COLO829 (cell line): ENCODE measurements at places on chromosomes 7 and 10.

- DNase-seq = no peak
Observed at GRCh38 chr7:55567571-55567970, 4.7 kb downstream of the VOPP1 start.

- peak; percentile 74 for DNase-seq
Observed at GRCh38 chr10:79403441-79404230, 41.8 kb downstream of the ZCCHC24 start.

DNA sequence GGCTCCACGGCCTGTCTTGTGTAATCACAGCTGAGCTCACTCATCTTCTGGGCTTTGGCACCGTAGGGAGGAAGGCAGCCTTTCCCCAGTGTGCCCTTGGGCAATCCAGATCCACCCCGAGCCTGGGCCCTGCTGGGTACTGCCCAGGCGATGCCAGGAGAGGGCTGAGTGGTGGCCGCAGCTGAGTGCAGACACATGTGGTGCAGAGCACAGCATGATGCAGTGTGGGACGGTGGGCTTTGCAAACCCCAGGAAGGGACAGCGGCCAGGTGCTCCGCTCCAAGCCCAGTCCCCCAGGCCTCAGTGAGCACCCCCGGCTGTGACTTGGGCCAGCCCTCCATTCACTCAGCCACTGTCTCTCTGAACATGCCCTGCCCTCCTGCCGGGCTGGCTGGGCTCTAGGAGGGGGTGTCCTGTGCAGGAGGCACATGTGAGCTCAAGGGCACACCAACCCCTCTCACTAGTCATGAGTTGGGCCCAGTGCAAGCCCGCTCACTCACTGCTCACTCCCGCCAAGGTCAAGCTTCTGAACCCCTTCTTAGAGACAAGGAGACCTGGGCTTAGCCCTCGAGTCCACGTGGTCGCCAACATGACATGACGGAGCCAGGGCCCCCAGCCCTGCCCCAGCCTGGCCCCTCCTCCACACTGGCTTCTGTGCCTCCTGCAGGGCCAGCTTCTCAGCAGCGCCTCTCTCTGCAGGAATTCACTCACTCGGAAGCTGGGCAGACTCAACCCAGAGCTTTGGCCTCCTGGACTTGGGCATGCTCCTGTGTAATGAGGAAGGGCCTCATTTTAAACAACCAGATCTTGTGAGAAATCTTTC, 77.5 kb upstream of the INSIG1 start:
- DNase-seq = no peak

- DNase-seq = no peak
Observed at GRCh38 chr7:88003581-88003980, 69.5 kb downstream of the ADAM22 start.

- DNase-seq = no peak
Observed at GRCh38 chr7:18425227-18425626, 70.3 kb upstream of the HDAC9 start.

DNA sequence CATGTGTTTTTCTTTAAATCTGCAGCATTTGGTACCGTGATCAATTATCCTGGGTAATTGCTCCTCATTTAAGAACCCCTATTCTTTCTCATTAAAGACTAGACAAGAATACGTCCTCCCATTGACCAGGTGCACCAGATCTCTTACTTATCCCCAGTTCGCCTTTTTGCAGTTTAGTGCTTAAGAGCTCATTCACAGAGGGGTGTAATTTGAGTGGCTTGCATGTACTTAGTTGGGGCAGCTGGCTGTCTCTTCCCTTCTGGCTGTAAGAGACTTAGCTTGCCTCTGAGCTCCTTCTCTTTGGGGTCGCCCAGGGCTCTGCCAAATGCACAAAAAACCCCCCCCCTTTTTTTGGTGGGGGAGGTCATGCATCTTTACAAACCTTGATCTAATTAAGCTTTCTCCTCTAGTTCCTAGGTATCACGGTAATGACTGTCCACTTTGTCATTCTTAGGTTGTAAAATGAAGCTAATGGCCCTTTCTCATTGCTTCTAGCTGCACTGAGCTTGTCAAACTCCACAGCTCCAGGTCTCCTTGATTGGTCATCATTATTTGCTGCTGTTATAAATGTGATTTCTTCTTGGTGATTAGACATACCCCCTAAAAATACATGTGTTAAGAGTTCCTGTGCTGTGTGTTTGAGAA, 26.3 kb downstream of the GAD2 start:
- no peak for DNase-seq

GRCh38 chr7:38863601-38864291, 45.2 kb downstream of the VPS41 start:
- no peak for DNase-seq

DNA sequence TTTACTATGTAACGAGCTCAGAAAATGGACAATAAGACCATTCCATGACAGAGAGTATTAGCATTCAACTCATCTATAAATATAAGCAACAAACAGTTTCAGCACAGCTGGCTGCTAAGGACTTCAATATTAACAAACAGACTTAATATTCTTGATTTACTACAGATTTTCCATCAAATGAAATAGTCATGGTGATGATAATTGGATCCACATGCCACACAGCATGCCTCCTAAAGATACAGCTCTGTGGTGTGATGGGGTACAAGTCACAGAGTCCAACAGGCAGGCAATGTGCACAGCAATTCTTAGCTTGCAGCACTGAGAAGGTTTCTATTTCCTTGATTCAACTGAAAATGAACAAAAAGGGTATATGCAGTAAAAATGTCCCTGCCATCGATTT, 54.0 kb downstream of the DOCK4 start:
- DNase-seq = no peak

DNA sequence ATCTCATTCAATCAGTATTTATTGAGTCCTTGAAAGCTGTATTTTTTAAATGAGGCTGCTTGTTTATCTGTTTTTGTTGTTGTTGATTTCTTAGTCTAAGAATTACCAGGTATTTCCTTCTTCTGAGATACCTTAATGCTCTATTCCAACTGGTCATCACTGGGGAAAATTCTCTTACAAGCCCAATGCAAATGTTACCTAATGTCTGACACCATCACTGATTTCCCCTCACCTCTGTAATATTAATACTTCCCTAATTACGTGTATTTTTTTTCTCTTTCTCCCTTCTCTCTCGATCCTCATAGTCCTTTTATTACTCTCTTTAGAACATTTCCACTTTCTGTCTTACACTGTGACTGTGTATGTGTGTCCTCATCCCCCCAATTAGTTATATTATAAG, 13.9 kb downstream of the HDAC9 start:
- no peak for DNase-seq

- no peak for DNase-seq
Observed at GRCh38 chr10:70566515-70567290, 35.8 kb downstream of the PRF1 start.

DNA sequence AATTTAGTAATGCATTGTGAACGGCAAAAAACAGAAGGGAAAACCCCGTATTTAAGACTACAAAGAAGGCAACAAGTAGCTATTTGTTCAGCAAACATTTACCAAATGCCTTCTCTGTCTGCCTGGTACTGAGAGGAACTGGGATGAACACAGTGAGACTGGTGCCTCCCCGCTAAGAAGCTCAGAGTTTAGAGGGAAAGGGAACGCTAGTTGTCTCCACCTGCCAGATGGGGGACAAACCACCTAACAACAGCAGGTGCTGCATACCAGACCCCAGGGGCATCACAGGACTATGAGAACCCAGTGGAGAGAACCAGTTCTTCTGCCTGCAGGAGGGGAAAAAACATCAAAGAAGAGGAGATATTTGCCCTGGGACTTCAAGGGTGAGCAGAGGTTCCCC, 147.1 kb downstream of the SLC25A13 start:
- DNase-seq = no peak

DNA sequence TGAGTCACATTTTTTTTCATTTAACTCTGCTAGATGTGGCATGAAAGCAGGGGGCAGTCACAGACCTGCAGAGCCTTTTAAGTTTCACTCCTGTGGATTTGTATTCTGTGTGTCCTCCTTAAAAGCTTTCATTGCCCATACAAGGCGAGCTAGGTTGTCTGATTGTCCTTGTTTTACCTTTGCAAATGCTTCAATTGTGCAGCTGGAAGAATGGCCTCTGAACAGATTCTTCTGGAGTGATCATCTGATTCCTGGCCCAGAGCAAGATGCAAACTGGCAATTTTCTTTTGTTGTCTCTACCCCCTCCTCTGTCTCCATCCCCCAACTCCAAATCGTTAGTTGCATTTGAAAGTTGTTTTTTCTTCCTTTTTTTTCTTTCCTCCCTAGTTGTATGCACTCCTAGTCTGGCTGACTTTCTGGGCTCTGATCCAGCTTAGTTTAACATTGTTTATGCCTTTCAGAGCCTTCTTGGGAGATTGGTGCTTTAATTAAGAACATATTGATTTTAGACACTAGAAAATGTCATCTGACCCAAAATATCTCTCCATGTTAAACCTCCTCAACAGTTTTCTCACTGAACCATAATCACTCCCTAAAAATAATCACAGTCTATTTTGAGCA, 150.2 kb downstream of the REEP3 start:
- no peak for DNase-seq

- DNase-seq = no peak
Observed at GRCh38 chr7:31640381-31640780, 46.6 kb upstream of the PPP1R17 start.

GRCh38 chr10:125878957-125879835, 1.9 kb downstream of the DHX32 start:
- peak; percentile 56 for DNase-seq

DNA sequence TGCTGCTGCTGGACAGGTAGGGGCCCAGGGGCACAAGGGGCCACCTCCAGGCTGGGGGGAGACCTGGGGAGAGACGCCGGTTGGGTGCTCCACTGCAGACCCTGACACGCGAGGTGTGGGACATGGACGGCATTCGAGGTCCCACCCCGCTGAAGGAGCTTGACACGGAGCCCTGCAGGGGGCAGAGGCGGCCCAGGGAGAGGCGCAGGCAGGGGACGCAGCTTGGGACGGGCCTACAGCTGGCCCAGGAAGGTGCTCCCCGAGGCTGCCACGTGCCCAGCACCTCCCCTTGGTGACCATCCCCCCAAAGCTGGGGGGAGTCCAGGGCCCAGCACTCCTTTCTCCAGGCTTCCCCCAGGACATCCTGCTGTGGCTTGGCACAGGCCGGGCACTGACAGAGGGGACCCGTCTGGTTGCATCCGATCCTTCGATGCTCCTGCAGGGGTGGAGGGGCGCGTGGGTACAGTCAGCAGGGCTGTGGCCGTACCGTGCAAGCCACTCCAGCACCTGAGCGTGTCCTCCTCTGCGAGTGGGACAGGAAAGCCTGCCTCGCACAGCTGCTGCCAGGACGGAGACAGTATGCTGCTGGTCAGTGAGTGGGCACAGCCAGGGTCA, 174.4 kb downstream of the ELFN1 start:
- DNase-seq = no peak

DNA sequence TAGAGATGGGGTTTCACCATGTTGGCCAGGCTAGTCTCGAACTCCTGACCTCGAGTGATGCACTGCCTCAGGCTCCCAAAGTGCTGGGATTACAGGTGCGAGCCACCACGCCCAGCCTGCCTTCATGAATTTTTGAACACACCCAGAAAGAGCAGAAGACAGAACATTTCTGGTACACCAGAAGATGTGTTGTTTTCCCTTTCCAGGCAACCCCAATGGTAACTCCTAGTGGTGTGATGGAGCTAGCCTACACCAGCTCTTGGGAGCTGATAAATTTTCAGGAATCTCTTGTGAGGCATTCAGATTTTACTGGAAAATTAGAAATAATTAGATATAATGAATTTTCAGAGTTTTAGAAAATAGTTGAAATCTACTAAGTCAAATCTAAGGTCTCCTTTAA, 904 bp upstream of the CCDC7 start:
- DNase-seq = no peak

DNA sequence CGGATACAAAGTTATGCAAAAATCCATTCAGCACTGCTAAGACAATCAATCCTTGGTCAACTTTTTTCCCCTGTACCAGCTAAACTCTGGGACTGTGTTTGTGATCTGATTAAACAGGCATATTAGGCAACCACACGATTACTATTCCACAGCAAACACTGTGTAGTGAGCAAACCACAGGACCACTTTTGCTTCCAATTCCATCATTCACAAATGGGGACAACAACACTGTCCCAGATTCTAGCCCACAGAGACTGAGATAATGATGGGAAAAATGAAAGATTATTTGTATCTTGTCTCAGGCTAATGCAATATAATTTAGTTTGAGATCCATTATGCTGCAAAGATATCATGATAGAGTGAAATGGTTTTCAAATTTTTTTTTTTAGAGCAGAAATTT, 163.7 kb upstream of the AOAH start:
- DNase-seq = no peak

GRCh38 chr7:154212861-154213260, 160.7 kb downstream of the DPP6 start:
- DNase-seq = no peak

DNA sequence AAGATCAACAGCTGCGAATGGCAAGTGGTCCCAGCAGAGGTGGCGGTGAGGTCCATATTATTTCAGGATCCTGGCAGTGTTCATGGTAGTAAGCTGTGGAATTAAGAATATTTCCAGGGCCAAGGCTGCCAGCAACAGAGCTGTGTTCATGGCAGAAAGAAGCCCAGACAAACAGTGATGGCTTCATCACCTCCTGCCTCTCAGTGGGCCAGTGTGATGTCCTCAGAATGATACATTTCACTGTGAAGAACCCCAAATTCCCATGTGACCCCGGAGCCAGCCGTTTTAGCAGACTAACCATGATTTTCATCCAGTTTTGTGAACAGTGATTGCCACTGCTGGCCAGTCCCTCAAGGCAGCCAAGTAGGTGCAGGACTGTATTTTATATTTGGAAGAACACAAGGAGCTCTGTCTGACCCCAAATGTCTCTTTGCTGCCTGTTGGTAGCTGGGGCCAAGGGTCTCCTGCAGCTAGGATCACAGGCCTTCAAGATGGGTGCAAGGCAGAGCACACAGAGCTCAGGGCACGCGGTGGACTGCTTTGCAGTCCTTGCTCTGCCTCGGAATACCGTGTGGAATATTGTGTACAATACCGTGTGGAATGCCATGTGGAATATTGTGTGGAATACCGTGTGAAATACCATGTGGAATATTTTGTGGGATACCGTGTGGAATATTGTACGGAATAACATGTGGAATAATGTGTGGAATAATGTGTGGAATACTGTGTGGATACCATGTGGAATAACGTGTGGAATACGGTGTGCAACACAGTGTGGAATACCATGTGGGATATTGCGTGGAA, 132.3 kb upstream of the CHST15 start:
- no peak for DNase-seq

DNA sequence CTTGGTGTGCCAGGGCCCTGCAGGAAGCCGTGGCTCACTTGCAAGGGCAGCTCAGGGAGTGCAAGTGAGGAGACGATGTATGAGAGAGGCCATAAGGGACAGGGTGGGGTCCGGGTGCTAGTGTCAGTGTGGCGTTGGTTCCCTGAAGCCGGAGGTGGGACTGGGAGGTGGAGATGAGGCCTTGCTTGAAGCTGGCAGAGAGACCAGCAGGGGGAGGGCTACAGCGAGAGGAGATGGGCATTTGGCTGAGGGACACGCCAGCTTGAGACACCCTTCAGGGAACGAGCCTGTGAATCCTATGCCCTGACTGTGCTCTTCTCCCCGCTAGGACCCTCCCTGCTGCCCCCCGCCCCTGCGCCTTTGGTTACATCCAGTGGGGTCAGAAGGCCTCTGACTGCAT, 529.1 kb downstream of the TCERG1L start:
- no peak for DNase-seq
